ENCODE measurements at places on chromosomes 11 and 22.

GRCh38 chr11:10317776-10318526, 13.1 kb downstream of the ADM start:
- DNase-seq = no peak

DNA sequence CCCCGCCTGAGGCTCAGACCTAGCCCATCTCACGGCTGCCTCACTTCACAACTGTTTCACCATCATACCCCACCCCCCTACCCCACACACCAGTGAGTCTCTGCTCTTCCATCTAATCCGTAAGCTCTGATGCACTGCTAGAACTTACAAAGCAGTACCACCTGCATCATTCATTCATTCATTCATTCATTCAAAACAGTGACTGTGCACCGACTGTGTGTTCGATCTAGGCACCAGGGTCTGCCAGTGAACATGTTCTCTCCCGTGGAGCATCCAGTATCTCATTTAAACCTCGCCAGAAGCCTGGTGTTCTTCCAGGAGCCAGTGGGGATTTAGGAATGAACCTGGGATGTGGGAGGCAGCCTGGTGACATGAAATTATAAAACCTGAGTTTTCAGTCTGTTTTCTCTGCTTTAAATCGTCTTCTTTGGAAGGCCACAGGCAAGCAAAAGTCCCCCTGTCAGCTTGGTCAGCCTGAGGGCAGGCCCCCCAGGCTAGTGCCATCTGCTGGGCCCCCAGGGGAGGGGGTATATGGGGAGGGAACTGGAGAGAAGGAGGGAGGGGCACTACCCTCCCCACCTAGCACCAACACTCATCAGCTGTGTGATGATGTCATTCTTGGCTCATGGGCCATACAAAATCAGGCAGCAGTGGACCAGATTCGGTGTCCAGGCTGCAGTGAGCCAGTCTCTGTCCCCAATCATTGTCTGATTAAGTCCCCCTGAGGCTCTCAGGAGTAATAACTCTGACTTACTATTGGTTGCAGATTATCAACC, 18.4 kb downstream of the TMPRSS6 start:
- no peak for DNase-seq

DNA sequence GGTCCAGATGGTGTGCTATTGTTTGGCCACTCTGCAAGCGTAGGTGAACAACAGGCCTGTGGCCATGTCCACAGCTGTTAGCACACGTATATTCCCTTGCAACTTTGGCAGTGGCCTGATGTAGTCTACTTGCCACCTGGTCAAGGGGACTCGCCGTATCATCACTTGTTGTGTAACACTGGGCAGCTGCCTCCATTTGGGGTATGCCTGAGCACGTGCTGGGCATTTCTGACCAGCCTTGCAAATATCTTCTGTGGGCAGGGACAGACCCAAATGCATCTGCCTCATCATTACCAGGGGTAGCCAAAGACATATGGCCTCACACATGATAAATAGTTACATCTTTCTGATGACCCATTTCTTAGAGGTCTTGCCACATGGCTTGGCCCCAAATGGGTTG, 434.2 kb downstream of the DYNC2H1 start:
- DNase-seq = no peak

GRCh38 chr11:96102664-96103078, 178.8 kb upstream of the MTMR2 start:
- no peak for DNase-seq

DNA sequence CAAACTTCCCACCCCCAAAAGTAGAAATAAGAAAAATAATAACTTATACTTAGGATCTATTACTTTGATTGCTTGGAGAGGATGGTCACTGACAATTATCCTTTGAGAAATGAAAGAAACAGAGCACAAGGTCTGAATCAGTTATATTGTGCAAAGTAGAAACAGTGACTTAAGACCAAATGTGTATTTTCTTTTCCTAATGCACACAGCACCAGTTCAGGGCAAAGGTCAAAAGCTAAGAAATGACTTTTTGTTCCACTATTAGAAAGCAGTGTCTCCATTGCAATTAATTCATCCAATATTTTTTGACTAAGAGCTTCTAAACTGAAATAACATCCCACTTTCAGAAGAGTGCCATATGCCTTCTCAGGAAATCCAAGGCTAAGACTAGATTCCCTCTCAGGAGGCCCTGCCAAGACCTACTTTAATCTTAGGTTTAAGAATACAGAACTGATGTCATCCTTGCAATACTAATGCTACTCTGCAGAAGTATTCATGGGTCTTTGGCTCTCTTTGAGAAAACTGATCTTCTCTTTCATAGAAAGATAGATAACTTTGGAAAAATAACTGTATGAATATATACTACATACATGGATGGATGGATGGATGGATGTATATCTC, 147.0 kb downstream of the APOL5 start:
- DNase-seq = no peak

DNA sequence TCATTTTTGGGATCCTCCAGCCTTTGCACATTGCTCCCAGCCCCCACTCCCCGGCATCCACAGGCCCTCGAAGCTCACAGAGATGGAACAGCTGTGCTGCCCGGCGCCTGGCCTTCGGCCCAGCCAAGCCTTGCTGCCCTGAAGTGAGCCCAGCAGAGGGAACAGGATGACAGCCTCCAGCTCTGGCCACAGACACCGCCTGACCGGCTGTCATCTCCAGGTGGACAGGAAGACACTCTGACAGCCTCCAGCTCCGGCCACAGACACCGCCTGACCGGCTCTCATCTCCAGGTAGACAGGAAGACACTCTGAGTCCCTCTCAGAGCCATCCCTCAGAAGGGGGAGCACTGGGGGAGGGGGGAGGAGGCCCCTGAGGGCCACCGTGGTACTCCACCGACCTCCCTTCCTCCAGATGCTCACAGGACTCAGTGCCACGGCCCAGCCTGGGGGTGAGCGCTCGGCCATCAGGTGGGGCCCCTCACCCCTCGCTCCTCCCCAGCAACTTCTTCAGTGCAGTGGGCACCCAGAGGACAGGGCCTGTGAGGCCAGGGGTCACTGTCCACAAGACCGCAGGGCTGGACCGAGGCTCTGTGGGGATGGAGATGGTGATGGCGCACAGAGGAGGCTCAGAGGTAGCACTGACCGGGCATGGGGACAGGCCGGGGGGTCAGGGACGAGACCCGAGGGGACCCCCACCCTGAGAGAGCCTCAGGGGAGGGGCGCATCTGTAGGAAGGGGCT, 58.6 kb downstream of the BRD1 start:
- no peak for DNase-seq

DNA sequence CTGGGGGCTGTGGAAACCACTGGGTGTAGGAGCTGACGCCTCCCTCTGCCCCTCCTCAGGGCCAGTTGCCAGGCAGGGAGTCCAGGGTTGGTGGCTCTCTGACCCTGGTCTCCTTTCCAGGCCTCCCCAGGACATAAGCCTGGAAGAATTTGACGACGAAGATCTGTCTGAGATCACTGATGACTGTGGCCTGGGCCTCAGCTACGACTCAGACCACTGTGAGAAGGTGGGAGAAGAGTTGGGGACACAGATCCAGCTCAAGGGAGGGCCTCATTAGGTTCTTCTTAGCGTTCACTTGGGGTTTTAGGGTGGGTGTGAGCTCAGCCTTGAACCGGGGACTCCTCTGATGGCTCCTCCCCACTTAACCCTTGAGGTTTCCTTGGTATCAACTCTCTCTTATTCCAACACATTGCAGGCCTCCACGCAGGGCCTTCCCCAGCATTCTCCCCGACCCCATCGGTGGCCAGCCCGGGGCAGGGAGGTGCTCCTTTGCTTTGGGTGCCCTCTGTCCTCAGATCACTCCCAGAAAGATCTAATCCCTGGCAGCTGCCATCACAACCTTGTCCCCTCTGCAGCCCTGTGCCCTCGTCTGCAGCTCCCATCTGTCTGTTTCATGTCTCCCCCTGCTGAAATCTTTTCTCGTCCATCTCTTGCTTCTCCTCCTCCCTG, 1.2 kb downstream of the MAPK8IP2 start:
- DNase-seq = no peak

DNA sequence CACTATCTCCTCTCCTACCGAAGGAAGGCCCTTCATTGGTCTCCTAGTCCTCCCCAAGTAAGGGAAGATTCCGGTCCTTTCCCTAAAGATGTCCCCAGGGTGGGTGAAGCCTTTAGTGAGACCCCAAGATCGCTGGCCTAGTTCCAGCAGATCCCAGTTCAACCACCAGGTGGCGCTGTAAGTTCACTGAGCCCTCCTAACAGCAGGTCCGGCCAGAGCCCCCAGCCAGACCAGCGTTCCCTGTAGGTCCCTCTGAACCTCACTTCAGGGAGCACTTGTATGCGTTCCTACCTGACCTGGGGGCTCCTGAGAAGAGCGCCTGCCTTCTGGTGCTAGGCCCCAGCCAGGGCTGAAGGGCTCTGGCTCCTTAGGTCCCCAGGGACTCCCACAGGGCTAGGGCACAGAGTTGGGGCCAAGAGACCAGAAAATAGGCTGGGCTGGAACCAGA, 38.1 kb downstream of the LMO1 start:
- DNase-seq = peak; percentile 50

GRCh38 chr22:47166446-47167016, 404.1 kb downstream of the TBC1D22A start:
- no peak for DNase-seq

GRCh38 chr11:28107191-28107749, 686 bp downstream of the KIF18A start:
- DNase-seq = no peak

- no peak for DNase-seq
Observed at GRCh38 chr22:41380993-41381328, 781 bp upstream of the TEF start.

DNA sequence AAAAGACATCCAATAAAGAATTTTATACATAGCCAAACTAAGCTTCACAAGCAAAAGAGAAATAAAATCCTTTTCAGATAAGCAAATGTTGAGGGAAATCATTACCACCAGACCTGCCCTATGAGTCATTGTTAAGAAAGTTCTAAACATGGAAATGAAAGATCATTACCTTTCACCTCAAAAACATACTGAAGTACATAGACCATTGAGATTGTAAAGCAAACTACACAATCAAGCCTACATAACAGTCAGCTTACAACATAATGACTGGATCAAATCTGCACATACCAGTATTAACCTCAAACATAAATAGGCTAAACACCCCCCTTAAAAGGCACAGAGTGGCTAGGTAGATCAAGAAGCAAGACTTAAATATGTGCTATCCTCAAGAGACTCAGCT, 501.0 kb upstream of the LUZP2 start:
- no peak for DNase-seq

- DNase-seq = no peak
Observed at GRCh38 chr11:126214441-126214840, 2.9 kb downstream of the FAM118B start.

GRCh38 chr11:94820480-94820879, 52.3 kb downstream of the AMOTL1 start:
- DNase-seq = no peak

All from activated T-cell treated with anti-CD3 and anti-CD28 coated beads for 24 hours (primary cell).